Stimulated activated CD4-positive, alpha-beta T cell treated with anti-CD3 and anti-CD28 coated beads, Interleukin-15, amount 100 ng/mL, for 1 hour (primary cell): ENCODE measurements at places on chromosomes 6 and 20.

GRCh38 chr20:13158369-13158768, 62.7 kb upstream of the ISM1 start:
- no peak for DNase-seq

- DNase-seq: peak; percentile 3
These were observed 89.6 kb upstream of the NHSL1 start for GRCh38 chr6:138588805-138589434.

GRCh38 chr6:125748406-125749172, 843 bp upstream of the HEY2 start:
- DNase-seq: no peak

DNA sequence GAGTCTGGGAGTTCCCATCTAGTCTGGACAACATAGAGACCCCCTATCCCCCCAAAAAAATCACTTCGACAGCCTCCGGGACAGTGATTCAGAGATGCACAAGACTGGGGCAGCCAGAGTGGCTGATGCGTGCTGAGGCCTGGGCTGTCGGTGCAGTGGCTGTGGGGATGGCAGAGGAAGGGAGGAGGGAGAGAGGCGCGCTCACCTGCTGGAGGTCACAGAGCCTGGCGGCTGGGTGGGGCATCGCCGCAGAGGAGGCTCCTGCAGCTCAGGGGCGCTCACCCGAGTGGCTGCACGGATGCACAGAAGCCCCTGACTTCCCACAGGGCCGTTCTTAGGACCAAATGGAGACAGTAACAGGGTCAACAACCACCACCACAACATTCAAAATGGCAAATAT, 182.8 kb downstream of the SMOC2 start:
- DNase-seq: no peak

GRCh38 chr6:22313796-22314195, 17.0 kb upstream of the PRL start:
- no peak for DNase-seq

GRCh38 chr6:149501768-149502167, 17.0 kb upstream of the ZC3H12D start:
- DNase-seq: no peak

- DNase-seq: no peak
These were observed 16.9 kb downstream of the GPR31 start for GRCh38 chr6:167140589-167141474.

GRCh38 chr6:56803594-56803993, 151.3 kb upstream of the BEND6 start:
- DNase-seq: no peak

- no peak for DNase-seq
These were observed 327.2 kb downstream of the HTR1B start for GRCh38 chr6:77136086-77136485.

DNA sequence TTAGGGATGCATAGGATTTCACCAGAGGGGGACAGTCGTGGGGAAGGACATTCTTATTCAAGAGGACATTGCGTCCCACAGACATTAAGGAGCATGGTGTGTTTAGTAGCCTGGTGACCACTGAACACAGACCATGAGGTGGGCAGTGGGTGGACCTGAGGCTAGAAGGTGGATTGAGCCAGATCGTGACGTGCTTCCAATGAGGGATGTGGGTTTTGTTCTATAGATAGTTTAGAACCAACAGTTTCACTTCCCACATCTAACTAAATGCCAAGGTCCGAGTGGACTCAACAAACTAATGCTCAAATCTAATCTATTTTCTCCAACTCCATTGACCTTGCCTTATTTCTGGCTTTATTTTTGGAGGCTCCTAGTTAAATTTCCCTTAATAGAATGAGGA, 58.5 kb downstream of the OGFRL1 start:
- no peak for DNase-seq

DNA sequence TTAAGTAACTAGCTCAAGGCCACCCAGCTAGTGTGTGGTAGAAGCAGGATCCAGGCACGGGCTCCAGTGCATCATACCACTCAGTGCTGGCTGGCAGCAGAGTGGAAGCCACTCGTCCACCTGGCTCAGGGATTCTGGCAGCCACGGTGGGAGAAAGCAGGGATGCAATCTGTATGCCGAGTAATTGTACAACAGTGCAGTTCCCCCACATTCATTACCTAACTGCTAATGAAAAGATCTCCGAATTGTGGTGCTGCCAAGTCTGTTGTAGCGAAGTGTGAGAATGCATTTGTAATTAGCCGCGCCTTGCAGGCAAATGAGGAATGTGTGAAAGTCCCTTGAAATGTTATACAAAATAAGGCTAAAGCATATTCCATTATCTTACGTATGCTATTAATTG, 29.0 kb downstream of the KCNG1 start:
- no peak for DNase-seq

DNA sequence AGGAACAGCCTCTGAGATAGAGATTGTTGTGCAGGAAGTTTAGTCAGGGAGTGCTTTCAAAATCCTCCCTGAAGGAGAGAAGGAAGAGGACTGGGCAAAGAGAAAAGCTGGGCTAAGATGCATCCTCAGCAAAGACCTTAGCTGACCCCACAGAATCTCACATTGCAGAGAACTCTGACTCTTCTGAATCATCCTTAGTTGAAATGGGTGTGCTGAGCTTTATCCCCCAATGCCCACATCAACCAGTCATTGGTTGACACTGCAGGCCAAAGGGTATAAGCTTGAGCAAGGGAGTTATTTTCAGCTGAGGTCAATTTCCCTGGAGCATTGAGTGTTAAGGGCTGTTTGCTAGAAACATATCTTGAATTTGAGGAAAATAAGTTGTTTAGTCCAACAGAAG, 732.2 kb downstream of the CBLN4 start:
- DNase-seq: no peak

DNA sequence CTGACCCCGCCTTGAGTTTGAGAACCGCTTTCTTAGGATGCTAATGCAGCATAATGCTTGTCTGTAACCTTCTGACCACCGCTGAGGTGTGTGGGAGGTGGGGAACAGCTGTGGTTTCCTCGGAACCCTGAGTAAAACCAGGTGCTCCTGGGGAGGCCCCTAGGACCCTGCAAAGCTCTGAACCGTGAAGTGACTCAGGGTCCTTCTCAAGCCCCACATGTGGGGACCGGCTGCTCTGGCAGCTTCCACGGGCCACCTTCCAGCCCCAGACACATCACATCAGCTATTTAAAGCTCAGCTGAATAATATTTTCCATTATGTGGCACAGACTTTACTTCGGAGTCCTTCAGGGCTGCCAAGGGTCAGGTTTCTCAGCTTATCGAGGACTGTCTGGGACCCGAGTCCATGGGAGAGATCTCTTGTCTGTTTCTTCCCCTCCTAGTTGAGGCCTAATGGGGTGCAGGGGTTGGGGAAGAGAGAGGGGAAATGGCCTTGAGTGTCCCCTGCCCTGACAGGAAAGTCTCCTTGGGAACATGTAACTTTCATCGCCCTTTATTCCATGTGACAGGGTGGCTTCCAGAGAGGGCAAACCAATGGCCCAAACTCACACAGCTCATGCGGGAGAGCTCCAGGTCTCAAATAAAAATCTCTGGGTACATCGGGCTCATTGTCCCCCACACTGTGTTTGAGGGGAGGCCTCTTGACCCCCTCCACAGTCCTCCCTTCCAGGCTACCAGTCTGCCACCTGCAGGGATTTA, 186.1 kb upstream of the SLC24A3 start:
- DNase-seq: no peak

GRCh38 chr6:47242483-47243386, 67.0 kb downstream of the TNFRSF21 start:
- DNase-seq: peak; percentile 18

GRCh38 chr6:27280540-27281000, 31.5 kb downstream of the POM121L2 start:
- DNase-seq: no peak

DNA sequence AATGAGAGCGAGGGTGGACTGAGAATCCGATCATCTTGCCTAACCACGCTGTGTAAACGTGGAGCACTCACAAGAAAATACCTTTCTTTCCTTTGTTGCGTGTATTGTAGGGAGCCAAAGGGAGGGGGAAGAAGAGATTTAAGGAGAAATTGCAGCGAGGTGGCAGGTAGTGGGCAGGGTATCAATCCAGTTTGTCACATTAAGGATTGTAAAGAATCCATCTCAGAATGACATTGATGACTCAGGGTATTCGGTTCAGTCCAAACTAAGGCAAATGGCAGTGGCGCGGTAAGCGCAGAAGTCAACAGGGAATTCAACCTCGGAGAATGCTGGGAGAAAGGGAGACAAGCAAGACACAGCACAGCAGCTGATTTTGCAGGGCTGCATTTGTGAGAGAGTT, 146.2 kb downstream of the ID4 start:
- no peak for DNase-seq

DNA sequence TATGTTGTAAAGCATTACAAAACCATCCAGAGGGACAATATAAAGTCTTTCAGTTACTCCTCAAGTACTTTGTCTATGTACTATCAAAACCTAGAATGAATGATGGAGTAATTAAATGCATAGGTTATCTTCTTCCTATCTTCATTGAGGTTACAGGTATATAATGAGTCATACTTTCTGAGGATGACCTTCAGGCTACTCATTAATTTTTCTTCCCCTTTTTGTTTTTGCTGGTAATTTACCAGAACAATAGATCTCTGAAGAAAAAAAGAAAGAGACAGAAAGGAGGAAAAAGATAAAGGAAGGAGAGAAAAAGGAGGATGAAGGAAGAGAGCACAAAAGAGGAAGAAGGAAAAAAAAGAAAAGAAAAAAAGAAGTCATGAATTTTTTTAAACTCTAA, 398.4 kb downstream of the TBC1D32 start:
- no peak for DNase-seq

DNA sequence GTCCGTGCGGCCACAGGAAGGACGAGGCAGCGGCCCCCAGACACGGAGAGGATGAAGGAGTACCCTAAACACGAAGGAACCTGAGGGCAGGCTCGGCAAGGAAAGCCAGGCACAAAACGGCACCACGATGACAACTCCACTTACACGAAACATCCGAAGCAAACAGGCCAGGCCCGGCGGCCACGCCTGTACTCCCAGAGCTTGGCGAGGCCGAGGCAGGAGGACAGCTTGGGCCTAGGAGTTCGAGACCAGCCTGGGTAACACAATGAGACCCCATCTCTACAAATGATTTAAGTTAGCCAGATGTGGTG, 13.4 kb downstream of the KCNQ2 start:
- no peak for DNase-seq

DNA sequence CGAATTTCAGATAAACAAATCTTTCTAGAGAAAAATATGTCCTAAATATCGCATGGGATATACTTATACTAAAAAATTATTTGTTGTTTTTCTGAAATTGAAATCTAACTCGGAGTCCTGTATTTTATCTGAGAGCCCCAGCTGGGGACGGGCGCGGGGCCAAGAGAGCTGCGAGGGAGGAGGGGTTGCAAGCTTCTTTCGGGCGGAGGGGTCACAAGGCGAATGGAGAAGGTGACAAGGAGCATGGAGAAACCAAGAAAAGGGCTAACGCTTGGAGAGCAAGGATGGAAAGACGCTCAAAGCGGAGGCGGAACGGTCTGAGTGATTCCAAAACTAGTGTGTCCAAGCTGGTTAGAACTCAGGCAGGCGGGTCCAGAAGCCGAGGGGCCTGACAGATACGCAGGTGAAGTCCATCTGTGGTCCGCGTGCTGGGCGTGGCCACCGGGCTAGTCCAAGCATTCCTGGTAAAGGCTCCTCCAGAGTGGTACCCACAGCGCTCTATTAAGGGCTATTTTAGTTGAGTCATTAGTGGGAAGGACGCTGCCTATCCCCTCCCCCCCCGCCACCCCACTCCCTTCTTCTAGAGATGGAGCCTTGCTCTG, 41.5 kb upstream of the ZNFX1 start:
- DNase-seq: no peak

- DNase-seq: no peak
These were observed 9.1 kb downstream of the PRND start for GRCh38 chr20:4730780-4731179.

- DNase-seq: no peak
These were observed 231.0 kb downstream of the SOD2 start for GRCh38 chr6:159461998-159462397.

DNA sequence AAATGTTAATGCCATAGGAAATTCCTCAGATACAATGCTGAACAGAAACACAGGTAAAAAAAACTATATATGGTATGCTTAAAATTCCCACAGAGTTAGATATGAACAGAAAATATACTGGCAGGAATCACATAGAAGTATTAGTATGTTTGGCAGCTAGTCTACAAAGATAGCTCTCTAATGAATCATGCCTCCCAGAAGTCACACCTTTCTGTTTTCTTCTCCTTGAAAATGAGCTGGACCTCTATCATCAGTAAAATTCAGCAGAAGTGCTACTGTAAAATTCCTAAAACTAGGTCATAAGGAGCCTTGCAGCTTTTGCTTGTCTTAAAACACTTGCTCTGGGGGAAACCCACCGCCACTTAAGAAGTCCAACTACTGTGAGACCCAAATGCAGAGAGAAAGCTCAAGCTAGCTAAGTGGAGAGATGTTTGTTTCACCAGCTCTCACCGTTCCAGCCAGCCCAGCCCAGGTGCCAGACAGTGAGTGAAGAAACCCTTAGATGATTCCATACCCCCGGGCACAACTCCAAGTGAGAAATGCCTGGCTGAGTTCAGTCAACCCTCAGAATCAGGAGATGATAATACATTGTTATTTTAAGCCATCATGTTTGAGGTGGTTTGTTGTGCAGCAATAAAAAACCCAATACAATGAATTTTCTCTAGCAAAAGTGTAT, 43.0 kb downstream of the TSPYL4 start:
- no peak for DNase-seq

DNA sequence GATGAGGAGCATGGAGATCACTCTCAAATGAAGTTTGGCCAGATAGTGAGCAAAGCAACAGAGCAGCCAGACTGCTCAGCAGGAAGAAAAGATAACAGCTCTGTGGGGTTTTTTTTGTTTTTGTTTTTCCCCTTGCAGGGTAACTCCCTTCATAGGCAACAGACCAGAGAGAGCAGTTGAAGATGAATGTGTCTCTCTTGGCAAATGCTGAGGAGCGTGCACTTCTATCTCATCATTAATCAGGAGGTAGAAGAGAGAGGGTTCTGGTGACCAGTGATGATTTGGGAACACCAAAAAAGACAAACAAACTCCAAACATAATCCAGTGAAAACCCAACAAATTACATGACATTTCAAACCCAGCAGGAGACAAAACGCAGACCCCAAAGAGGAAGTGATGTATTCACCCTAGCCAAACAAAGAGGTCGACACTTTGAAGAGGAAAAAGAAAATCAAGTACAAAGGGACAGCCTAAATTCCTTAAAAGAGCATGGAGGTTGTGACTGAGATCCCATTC, 66.2 kb upstream of the RREB1 start:
- no peak for DNase-seq

- no peak for DNase-seq
These were observed 409.6 kb downstream of the MAFB start for GRCh38 chr20:40279390-40279789.
